Psoas muscle (tissue), 8 donors: ENCODE measurements at places on chromosomes 2 and 18. TPM values are rescaled to one million over a fixed set of nuclear protein-coding genes. Genes with fewer than 3 reads are reported as not detected.

The TSPYL6 gene
- not detected for total RNA-seq

The ALKAL2 gene
- not detected for total RNA-seq

The ANKRD53 gene
- 0.58 TPM for total RNA-seq

The RGPD3 gene
- not detected for total RNA-seq

The DNAH6 gene
- 0.08 TPM for total RNA-seq

The SPP2 gene
- not detected for total RNA-seq

The VIT gene
- 2.1 TPM for total RNA-seq

The YPEL5 gene
- total RNA-seq: 58.2 TPM

The STK36 gene
- total RNA-seq: 7.3 TPM

The ERFE gene
- total RNA-seq: 1.8 TPM
